GM13976 (cell line): ENCODE measurements at places on chromosomes 3 and 15.
A peak's percentile ranks its signal among the peaks of the same experiment; 100 is the strongest.

DNA sequence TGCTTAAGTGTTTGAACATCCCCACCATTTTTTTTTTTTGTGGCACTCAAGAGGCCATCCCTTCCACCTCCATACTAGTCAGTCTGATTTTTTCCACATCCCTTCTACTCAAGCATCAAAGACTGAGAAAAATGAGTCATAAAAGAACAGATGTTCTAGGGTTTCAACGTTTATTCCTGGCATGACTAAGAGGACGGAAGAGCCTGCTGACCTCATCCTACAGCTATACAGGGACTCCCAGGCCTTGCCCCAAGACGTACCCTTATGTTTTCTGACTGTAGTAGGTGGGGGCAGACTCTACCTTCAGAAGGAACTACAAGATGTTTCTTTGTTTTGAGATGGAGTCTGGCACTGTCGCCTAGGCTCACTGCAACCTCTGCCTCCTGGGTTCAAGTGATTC, 3.3 kb upstream of the ITPKA start:
- DNase-seq: peak; percentile 73

GRCh38 chr15:64642875-64643274, 132.5 kb downstream of the RBPMS2 start:
- DNase-seq: no peak

GRCh38 chr15:43150191-43150929, 17.0 kb downstream of the TMEM62 start:
- DNase-seq: no peak

DNA sequence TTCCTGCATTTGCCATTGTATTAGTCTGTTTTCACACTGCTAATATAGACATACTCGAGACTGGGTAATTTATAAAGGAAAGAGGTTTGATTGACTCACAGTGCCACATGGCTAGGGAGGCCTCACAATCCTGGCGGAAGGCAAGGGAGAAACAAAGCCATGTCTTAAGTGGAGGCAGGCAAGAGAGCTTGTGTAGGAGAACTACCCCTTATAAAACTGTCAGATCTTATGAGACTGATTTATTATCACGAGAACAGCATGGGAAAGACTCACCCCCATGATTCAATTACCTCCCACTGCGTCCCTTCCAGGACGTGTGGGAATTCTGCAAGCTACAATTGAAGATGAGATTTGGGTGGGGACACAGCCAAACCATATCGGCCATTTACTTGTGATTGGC, 27.8 kb downstream of the YEATS2 start:
- no peak for DNase-seq

DNA sequence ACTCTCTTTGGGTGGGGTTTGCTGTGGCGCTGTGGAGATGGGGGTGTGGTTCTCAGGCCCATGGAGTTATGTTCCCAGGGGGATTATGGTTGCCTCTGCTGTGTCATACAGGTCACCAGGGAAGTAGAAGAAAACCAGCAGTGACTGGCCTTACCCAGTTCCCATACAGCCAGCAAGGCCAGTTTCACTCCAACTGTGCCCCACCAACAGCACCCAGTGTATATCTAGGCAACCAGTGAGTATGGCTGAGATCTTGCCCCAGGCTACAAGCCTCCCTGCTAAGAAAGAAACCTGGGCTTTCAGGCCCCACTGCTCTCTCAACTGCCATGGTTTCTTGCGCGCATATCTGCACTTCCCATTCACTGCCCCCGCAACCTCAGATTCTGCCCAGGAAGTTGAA, 31.4 kb upstream of the RARB start:
- no peak for DNase-seq

DNA sequence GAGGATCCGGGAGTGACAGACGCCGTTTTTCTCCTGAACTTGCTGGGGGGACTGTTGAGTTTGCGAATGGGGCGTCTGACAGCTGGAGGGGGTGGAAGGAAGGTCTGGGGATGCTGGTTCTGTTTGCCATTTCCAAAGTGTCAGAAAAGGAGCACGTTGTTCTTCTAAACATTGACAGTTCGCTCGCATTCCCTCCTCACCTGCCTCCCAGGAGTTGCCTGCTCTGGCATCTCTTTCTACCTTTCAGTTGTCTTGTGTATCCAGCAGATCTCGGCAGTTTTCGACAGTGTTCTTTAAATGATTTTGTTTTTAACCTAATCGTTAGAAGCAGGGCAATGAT, 829 bp downstream of the SELENOT start:
- no peak for DNase-seq
